Tibial nerve (tissue), 4 donors: ENCODE measurements at places on chromosomes 7 and 10. TPM values are rescaled to one million over a fixed set of nuclear protein-coding genes. Genes with fewer than 3 reads are reported as not detected.

SEMA3E gene
- 2.3 TPM for total RNA-seq

FAM241B gene
- 0.44 TPM for total RNA-seq

NRCAM gene
- 19.3 TPM for total RNA-seq

IFIT5 gene
- total RNA-seq: 21.6 TPM

RAB19 gene
- total RNA-seq: not detected

RBP4 gene
- 114 TPM for total RNA-seq

GPR26 gene
- total RNA-seq: not detected

- H3K4me1 ChIP-seq: peaks cover 84% of the 10 kb centered on the region
- peak overlapping the region; percentile 56 for H3K4me3 ChIP-seq
- H3K36me3 ChIP-seq: no peaks in the 10 kb centered on the region
- H3K27me3 ChIP-seq: no peaks in the 10 kb centered on the region
- H3K27ac ChIP-seq: peak overlapping the region; percentile 82
- DNase-seq: peak; percentile 75
Observed at GRCh38 chr10:13707156-13707881, 120.6 kb downstream of the PRPF18 start.

DNA sequence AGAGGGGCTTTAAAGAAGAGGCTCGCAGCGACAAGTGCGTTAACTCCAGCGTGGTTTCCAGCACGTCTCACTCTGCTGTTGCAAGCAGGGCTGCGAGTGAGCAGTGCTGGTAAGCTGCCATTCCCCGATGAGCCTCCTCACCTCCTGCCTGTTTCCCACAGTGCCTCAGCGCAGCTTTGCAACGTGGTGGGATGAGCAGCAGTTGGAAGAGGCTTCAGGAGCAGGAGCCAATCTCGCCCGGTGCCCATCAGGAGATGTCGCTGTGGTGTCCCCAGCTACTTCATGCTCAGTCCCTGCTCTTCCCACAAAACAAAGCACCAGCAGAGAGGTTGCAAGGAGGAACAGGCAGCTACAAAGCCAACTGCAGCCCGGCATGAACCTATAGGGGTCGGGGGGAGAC is 2.4 kb upstream of the ADARB2 start:
- no peaks in the 10 kb centered on the region for H3K36me3 ChIP-seq
- H3K27me3 ChIP-seq: peaks cover 42% of the 10 kb centered on the region
- no peak overlapping the region for H3K4me3 ChIP-seq
- no peak for DNase-seq
- H3K27ac ChIP-seq: no peak overlapping the region
- peaks cover 22% of the 10 kb centered on the region for H3K4me1 ChIP-seq

DNA sequence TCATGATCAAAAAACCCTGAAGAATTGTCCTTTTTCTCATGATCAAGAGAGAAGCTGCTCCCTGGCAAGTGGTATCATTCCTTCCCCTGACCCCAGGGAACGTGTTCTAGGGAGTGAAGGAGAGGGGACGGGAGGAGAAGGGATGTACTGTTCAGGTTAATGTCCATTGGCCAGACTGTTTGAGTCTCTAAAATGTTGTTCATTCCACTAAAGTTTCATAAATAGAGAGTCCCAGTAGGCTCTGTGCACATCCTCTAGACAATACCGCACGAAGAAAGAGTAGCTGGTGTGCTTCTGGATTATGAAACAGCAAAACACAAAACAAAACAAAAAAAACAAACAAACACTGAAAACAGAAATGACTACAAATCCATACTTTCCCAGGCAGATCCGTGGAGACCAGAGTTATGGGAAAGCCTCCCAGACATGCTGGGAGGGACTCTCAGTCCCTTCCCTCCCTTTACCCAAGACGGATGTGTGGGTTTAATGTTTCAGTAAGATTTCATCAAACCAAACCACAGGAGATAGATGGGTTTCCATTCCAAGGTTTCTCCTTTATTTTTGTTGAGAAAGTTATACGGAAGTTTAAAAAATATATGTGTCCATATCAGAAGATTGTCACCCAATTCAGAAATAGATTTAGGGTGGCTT is 66.5 kb upstream of the TNS3 start:
- H3K27ac ChIP-seq: no peak overlapping the region
- no peaks in the 10 kb centered on the region for H3K36me3 ChIP-seq
- DNase-seq: no peak
- no peaks in the 10 kb centered on the region for H3K27me3 ChIP-seq
- no peak overlapping the region for H3K4me3 ChIP-seq
- H3K4me1 ChIP-seq: peaks cover 22% of the 10 kb centered on the region

GRCh38 chr7:7977774-7978173 is 9.2 kb downstream of the GLCCI1 start:
- H3K36me3 ChIP-seq: no peaks in the 10 kb centered on the region
- H3K27ac ChIP-seq: no peak overlapping the region
- no peak for DNase-seq
- no peaks in the 10 kb centered on the region for H3K4me1 ChIP-seq
- no peaks in the 10 kb centered on the region for H3K27me3 ChIP-seq

DNA sequence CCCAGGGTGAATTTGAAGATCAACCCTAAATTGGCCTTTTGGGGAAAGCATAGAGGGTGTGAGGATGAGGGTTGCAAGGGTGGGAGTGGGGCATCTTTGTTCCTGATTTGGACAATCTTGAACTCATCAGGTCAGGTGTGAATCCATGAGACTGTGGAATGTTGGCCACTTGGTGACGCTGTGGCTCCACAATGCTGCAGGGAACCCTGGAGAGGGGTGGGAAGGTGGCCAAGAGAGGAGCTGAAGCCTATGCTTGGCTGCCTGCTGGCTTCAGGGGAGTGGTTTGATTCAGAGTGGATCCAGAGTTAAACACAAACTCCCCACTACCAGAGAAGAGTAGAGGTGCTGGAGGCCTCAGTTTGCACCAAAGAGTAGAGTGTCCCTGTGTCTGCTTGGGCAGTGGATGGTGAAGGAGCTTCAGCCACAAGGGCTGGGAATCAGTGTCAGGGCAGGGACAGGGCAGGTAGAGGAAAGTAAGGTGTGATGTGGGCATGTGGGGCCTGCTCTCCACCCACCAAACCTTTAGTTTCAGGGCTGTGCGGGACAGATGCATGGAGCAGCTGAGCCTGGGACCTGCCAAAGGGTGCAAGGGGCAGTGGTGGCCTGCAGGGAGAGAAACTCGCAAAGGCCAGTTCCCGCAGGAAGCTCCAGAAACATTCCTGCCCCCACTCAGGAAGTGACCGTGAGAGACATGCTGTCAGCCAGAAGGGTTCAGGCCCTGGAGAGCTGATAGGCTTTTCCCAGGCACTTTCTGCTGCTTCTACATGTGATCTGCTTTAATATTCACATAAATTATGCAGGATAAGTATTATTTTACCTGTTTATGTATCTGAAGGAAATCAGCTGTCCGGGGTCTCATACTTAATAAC is 81.0 kb upstream of the PRSS58 start:
- H3K27ac ChIP-seq: no peak overlapping the region
- DNase-seq: no peak
- H3K4me1 ChIP-seq: no peaks in the 10 kb centered on the region
- no peaks in the 10 kb centered on the region for H3K27me3 ChIP-seq
- no peak overlapping the region for H3K4me3 ChIP-seq
- H3K36me3 ChIP-seq: no peaks in the 10 kb centered on the region

DNA sequence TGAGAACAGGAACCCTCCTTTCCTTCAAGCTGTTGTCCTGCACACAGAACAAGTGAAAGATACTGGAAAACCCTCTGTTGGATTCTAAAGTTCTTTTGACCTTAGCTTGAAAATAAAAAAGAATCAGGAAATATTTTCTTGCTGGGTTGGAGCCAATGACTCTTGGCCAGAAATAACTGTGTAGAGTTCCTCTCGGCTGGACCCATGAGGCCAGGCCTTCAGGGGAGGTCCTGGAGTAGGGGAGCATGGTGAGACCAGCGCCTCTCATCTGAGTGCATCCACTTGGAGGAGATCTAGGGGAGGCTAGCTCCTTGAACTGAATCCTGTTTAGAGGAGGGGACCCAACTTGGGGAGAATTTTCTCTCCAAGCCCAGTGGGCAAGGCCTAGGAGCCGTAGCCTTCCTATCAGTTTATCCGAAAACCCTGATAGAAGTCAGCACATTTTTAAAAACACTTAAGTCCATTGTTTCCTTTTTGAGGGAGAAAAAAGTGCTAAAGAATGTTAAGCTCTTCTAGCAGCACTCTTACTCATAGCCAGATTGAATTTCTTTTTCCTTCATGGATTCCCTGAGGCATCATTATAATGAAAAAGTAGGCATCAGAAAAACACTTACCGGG is 635.7 kb upstream of the ANKRD30A start:
- no peak overlapping the region for H3K4me3 ChIP-seq
- no peaks in the 10 kb centered on the region for H3K36me3 ChIP-seq
- DNase-seq: no peak
- H3K27me3 ChIP-seq: no peaks in the 10 kb centered on the region
- peaks cover 49% of the 10 kb centered on the region for H3K4me1 ChIP-seq

DNA sequence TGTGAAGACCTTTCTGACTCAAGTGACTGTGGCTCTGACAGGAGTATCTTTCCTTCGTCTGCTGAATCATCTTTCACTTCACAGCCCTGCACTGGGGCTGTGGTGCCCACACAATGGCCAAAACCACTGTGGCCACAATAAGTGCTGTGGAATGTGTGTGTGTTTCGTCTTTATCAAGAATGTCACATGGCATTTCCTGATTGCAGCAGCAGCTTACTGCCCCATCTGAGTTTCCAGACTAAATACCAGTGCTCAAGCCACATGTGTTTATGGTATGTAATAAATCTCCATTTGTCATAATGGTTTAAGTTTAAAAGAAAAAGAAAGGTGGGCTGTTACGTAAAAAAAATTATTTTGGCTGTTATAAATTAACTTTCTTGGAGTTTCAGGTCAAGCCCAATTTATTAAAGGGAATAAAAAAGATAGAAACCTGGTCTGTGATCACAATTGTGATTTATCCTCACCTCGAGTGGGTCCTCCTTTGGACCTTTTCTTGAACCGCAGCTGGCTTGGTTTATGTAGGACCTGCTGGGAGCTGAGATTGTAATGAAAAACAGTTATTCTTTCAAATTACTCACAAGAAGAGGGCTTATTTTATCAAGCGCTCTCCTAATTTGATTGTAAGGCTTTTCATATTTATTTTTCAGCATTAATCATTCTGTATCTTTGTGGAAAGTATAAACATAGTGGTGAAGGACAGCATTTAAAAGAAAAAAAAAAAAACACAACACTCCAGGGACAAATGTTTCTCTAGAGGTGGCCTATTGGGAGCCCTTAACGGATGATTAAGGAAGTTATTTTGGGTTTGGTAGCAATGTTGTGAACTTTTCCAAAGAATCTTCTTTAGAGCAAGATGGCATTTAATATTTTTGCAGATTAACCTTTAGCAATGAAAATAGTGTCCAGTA is 116.2 kb downstream of the LRMDA start:
- H3K27ac ChIP-seq: no peak overlapping the region
- no peaks in the 10 kb centered on the region for H3K27me3 ChIP-seq
- H3K4me3 ChIP-seq: no peak overlapping the region
- no peak for DNase-seq

- H3K4me3 ChIP-seq: no peak overlapping the region
- H3K27ac ChIP-seq: no peak overlapping the region
- no peaks in the 10 kb centered on the region for H3K36me3 ChIP-seq
- no peaks in the 10 kb centered on the region for H3K4me1 ChIP-seq
- no peaks in the 10 kb centered on the region for H3K27me3 ChIP-seq
- no peak for DNase-seq
Observed at GRCh38 chr10:112244197-112244596, 39.0 kb upstream of the TECTB start.

DNA sequence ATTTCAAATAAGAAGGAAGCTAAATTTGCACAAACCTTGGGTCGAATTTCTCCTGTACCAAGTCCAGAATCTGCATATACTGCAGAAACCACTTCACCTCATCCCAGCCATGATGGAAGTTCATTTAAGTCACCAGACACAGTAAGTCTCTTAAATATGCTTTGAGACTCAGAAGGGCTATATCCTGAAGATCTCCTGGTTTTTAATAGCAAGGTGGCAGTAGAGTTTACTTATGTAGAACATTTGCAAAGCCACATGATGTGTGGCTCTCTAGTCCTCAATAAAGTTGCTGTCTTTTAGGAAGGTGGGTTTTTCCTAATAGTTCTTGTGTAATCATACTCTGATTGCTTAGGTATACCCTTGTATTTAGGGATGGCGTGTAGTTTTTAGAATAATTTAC is 8.7 kb downstream of the DBF4 start:
- H3K4me3 ChIP-seq: no peak overlapping the region
- H3K27me3 ChIP-seq: no peaks in the 10 kb centered on the region
- no peak for DNase-seq

DNA sequence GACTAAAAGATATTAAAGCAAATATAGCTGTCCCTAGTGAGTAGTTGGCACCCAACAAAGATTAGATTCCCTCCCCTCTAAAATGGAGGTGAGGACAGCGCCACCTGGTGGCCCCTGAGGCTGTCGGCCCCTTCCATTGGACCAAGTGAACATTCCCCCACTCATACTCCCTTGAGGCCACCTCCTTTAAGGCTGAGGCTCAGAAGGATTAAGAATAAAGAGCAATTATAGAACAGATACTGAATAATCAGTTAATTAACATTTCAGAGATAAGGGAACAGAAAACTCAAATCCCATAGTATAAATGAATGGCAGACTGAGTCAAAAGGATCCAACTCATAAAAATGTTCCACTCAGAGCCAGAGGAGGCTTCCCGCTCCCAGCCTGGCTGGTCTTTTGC is 130.4 kb upstream of the GHITM start:
- H3K27me3 ChIP-seq: no peaks in the 10 kb centered on the region
- no peak overlapping the region for H3K27ac ChIP-seq
- no peaks in the 10 kb centered on the region for H3K36me3 ChIP-seq
- DNase-seq: no peak

DNA sequence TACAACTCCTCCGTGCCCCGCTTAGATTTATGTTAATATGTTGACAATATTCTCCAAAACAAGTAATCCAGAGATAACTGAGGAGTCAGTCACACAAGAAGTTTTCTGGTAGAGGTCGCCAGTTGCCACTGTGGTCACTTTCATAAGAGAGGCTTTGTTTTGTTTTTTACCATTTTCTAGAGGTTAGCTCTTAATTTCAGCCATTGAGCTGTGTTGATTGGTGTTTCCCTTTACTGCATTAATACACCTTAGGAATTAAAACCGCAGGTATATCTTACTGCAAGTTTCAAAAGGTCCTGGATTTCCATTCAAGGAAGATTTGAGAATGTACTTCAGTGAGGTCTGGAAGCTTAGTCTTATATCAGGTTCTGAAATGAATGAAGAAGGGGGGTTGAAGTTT is 3.5 kb downstream of the BMI1 start:
- peaks cover 48% of the 10 kb centered on the region for H3K4me1 ChIP-seq
- no peak for DNase-seq
- H3K36me3 ChIP-seq: peaks cover 22% of the 10 kb centered on the region
- no peaks in the 10 kb centered on the region for H3K27me3 ChIP-seq
